ENCODE measurements at places on chromosomes 1 and 21.

- no peak for DNase-seq
Measured at GRCh38 chr21:15423676-15424445, 305.9 kb upstream of the USP25 start.

- DNase-seq = no peak
Measured at GRCh38 chr1:114558544-114558943, 22.9 kb downstream of the BCAS2 start.

- DNase-seq = peak; percentile 79
Measured at GRCh38 chr21:42974832-42975820, 764 bp downstream of the PKNOX1 start.

- DNase-seq = no peak
Measured at GRCh38 chr1:240998024-240998423, 359.0 kb downstream of the RGS7 start.

GRCh38 chr1:10649517-10650201, 146.8 kb downstream of the CASZ1 start:
- peak; percentile 68 for DNase-seq

DNA sequence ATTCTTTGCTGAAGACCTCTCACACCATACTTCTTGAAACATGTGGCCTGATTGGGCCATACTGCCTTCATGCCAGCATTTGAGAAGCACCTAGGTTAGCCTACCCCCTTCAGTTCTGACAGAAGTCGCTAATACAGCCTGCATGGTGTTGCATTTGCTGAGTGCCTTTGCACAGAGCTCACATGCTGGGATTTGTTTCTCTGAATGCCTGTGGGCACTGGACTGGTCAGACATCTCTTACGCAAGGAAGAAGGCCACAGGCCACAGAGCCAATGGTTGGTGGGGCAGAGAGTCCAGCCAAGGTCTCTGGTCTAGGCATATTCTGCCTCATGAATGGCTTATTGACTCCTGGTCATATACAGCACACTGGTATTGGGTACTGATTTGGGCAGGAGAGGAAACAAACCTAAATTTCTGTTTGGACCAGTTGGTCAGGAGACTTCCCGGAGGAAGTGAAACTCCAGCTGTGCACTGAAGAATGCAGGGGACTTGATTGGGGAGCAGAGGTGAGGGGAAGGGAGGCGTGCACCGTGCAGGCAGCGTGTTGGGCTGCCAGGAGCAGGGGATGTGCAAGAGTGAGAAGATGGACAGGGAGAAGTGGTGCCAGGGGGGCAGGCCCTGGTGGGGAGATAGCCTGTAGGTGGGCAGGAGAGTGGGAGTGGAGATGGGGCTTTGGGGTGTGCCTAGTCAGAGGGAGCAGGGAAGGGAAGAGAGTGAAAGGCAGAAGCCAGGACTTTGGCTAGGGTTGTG, 18.1 kb downstream of the URB2 start:
- no peak for DNase-seq

DNA sequence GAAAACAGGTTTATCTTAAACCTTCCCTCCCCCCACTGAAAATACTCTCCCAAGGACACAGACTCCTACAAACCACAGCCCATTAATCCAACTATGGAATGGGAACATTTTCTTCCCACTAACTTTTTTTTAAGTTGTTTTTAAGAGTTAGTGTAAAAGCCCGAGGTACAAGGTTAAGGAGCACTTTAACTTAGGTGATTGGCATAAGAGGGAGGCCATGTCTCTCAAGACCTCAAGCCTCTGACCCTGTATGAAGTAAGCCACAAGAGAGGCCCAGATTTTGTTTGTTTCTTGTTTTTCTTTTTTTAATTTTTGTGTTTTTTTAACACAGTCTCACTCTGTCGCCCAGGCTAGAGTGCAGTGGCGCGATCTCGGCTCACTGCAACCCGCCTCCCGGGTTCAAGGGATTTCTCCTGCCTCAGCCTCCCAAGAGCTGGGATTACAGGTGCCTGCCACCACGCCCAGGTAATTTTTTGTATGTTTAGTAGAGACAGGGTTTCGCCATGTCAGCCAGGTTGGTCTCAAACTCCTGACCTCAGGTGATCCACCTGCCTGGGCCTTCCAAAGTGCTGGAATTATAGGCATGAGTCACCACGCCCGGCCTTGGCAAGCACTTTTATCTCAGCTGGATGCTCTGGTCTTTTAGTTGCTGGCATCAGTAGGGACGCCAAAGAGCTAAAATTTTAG, 14.4 kb downstream of the ARMH1 start:
- no peak for DNase-seq

- DNase-seq = no peak
Measured at GRCh38 chr1:241888232-241888631, 40.2 kb downstream of the EXO1 start.

DNA sequence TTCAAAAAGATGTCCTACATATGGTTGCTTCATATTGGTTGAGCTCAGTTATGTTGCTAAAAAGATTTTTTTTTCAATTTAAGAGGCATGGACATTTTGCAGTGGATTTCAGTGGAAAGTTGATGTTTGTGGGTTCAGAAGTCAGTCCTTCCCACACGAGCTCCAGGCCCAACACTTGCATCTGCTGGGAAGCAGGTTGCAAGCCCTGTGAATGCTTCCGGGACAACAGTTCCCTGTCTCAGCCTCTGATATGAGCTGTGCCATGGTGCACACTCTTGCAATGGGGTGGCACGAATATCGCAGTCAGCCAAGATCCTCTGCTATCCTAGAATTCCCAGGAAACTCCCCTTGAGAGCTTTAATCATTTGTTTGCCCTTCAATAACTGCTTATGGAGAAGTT, 30.3 kb upstream of the ABCG1 start:
- no peak for DNase-seq

DNA sequence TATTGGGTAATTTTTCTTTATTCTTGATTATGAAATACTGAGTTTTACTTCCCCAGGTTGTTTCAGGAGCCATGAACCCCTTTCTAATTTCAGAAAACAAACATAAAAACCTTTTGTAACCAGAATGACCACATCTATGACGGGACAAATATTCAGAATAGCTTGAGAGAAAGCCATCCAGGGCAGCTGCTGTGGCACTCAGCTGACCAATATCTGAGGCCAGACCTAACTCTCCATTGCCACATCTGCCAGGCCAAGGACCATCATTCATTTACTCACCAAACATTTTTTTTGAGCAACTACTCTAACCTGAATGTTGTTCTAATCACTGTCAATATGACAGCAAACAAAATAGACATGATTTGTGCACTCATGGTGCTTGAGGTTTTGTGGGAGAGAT, 608.3 kb upstream of the PKN2 start:
- no peak for DNase-seq

GRCh38 chr1:172383536-172383935, 36.9 kb upstream of the C1orf105 start:
- no peak for DNase-seq

DNA sequence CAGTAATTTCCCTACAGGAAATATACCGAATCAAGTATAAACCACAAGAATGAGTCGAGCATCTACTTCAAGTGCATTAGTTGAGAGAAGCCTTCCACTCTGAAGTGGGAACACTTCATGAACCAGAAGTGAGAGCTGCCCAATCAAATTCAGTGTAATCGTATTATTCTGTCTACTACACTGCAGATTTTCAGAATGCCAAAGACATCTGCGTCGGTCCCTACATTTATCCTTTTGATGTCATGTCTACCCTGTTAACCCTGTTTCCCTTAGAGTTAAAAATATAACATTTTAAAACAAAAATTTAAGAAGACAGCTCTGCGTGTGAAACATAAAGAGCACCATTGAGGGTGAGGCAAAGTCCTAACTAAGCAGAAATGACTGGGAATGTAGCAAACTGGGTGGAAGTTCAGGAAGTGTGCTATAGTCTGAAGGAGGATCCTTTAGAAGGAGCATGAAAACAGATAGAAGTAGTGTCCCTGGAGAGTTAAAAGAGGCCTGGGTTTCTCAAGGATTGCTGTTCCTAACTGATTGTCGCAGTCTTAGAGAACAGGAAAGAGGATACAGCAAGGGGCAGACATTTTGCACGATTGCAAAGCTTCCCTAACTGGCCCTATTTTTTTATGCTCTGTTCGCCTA, 291.2 kb downstream of the PTPRC start:
- DNase-seq = no peak

GRCh38 chr1:216854836-216855484, 131.7 kb upstream of the ESRRG start:
- DNase-seq = no peak

DNA sequence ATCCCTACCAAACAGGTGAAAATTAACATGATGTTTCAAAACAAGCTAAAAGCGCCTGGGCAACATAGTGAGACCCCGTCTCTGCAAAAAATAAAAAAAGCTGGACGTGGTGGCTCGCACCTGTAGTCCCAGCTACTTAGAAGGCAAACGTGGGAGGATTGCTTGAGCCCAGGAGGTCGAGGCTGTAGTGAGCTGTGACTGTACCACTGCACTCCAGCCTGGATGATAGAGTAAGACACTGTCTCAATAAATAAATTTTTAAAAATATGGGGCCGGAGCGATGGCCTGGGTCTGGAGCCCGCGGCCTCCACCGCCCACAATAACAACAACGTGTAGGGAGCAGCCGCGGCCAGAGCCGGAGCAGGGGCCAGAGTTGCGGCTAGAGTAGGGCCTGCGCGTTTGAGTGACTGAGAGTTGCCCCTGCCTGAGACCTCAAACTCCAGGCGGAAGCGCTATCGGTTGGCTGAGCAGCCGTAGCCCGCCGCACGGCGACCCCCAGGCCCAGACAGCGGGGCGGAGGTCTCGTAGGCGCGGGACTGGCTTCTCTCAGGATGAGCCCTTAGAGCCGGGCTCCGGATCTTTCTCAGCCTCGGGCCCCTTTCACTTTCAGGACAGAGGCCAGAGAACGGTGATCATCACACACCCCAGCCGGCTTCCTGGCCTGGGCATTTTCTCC, 41.4 kb downstream of the ZMYM1 start:
- peak; percentile 48 for DNase-seq

- no peak for DNase-seq
Measured at GRCh38 chr21:37257511-37257966, 9.6 kb downstream of the VPS26C start.

GRCh38 chr1:81699234-81699633, 101.5 kb upstream of the ADGRL2 start:
- peak; percentile 63 for DNase-seq

DNA sequence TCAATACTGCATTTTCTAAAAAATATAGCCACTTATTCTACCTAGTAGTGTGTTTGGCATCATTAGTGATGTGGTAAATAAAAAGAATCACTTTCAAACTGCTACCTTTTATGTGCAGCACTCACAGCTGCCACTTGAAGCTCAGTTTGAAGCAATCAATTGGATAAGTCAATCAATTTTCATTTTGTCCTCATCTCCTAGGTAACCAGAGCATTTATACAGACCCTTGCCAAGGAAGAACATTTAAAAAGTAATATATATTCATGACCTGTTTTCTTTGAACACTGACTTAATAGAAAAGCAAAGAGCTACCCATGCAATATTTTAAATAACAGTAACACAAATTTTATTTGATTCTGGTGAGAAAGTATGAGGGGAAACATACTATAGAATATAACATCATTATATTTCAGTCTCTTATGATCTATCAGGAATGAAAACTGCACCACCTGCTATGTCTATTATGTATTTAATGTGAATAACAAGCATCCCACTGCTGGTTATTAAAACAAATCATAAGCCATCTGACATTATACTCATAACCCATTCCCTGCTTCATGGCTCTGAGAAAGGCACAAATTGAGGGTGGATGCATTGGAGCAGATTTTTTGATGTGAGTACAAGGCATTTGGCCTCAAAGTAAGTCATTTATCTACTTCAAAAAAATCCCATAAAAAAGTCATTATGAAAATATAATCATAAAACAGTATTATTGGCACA, 168.4 kb upstream of the C21orf91 start:
- no peak for DNase-seq

DNA sequence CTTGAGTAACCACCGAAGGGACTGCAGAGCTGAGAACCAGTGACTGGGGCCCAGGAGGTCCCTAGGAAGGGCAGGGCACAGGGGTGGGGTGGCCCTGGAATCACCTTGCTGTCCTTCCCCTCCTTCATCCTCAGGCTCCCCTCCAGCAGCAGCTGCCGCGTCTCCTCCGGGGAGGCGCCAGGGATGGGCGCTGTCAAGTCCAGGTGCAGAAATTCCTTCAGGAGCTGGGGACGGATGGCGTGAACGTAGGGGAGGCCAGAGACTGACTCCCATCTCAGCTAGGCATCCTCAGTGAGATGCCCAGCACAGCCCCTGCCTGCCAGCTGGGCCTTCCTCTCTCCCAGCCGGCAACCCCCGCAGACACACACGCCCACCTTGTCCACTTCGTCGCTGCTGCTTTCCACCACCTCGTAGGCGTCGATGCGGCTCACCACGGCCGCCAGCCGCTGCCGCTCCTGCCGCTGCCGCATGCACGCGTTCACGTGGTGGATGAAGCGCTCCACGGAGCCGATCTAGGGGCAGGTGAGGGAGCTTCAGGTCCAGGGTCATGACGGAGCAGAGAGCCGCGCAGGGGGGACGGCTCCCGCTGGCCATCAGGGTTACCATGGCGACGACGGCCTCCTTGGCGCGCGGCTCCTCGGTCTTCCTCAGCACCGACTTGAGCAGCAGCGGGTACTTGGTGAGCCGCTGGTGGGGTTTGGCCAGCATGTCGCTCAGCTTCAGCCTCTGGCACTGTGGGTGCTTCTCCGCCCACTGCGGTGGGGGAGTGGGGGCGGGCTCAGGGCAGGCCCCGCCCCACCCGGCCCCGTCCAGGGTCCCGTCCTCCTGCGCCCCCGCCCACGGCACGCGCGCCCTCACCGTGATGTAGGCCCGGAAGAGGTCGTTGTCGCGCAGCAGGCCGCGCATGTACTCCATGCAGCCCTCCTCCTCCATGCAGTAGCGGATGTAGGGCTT, 4.4 kb upstream of the TNFRSF25 start:
- no peak for DNase-seq

DNA sequence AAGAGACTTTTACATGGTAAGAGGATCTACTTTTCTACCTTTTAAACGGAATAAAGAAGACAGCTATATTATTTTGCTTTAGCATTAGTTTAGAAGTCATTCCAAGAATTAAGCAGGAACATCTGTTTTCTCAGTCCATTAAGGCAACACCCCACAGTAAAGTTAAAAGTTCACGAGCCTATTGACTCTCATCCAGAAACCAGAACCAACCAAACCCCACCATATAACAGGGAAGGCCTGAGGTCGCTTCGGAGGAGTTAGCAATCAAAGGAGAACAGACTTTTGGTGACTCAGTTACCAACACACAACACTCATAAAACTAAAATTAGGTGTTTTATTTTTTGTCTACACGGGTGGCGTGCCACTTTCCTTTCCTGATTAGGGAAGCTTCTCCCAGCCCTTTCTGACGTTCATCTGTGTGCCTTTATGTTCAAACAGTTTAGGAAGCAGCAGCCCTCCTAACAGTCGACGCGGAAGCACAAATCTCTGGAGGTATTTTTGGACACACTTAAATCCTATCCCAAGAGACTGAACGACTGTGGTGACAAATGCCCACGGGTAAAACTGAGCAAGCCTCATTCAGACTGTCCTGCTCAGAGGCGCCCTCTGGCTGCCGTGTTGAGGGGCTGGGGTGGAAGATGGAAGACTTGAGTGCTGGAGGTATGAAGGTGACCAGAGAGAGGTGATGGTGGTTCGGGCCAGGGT, 8.6 kb upstream of the PLA2G2C start:
- peak; percentile 91 for DNase-seq

GRCh38 chr1:112395821-112396652, at the start of gene CTTNBP2NL:
Gene CTTNBP2NL, plus strand, starts transcription at chr1:112396214. Its CDS starts 19,952 bp downstream, at chr1:112416166.
- peak; percentile 99 for DNase-seq

- DNase-seq = no peak
Measured at GRCh38 chr21:41695513-41695912, 71.3 kb downstream of the RIPK4 start.

- DNase-seq = no peak
Measured at GRCh38 chr1:85604298-85604997, 23.9 kb downstream of the CCN1 start.

GRCh38 chr1:51519048-51519864, at the start of gene EPS15:
Gene EPS15, minus strand, starts transcription at chr1:51519266. Its CDS starts 35 bp downstream, at chr1:51519231.
- DNase-seq = peak; percentile 96
